Naive thymus-derived CD4-positive, alpha-beta T cell (primary cell): ENCODE measurements at places on chromosomes 13 and 19. TPM values are rescaled to one million over a fixed set of nuclear protein-coding genes. Genes with fewer than 3 reads are reported as not detected.

THSD8 gene
- 18.9 and 21.1 TPM in 2 replicates for total RNA-seq

PLD3 gene
- total RNA-seq, result 137 TPM

APOE gene
- total RNA-seq, result 7.9 TPM

KLC3 gene
- total RNA-seq, result not detected in 2 replicates

CACNA1A gene
- total RNA-seq, result 1.1 TPM

CYP4F22 gene
- 0.27 and 0.31 TPM in 2 replicates for total RNA-seq

GAS6 gene
- total RNA-seq, result 2.7 TPM

DNA sequence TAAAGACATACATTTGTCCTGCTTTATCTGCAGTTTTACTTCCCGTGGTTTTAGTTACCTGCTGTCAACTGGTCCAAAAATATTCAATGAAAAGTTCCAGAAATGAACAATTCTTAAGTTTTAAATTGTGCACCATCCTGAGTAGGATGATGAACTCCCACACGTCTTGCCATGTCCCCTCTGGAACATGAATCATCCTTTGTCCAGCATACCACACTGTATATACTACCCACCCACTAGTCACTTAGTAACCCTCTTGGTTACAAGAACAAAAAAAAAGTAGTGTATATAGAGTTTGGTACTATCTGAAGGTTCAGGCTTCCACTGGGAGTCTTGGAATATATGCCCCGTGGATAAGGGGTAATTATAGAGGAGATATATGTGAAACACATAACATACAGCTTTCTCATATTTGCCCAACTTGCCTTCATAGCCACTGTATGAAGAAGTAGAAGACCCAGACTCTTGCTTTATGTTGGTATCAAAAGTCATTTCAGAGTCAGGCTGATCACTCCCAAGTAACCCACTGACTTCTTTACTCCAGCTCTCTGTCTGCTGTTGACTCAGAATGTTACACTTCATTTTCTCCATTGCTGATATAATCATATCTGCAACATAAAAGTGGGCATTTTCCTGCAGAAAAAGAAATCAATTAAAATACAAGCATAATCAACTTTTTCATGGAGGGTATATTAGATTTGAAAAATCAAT lies 19.3 kb downstream of the RUBCNL start:
- no peaks in the 10 kb centered on the region for H3K27me3 ChIP-seq
- H3K27ac ChIP-seq, result no peak overlapping the region
- H3K4me3 ChIP-seq, result no peak overlapping the region
- DNase-seq, result no peak

GRCh38 chr19:17555929-17556813 lies 722 bp downstream of the COLGALT1 start:
- peak overlapping the region; percentile 81 for H3K4me3 ChIP-seq
- peak overlapping the region; percentile 76 for H3K27ac ChIP-seq
- peaks cover 25% of the 10 kb centered on the region for H3K36me3 ChIP-seq
- peaks cover 16% of the 10 kb centered on the region for H3K4me1 ChIP-seq
- H3K27me3 ChIP-seq, result no peaks in the 10 kb centered on the region

- no peaks in the 10 kb centered on the region for H3K27me3 ChIP-seq
- no peak overlapping the region for H3K4me3 ChIP-seq
- H3K27ac ChIP-seq, result no peak overlapping the region
- DNase-seq, result no peak
- H3K36me3 ChIP-seq, result peaks cover 39% of the 10 kb centered on the region
These were observed 1.0 kb upstream of the TM6SF2 start for GRCh38 chr19:19274146-19274545.

GRCh38 chr13:46324976-46325375 lies 62.1 kb downstream of the RUBCNL start:
- H3K36me3 ChIP-seq, result no peaks in the 10 kb centered on the region
- H3K27me3 ChIP-seq, result no peaks in the 10 kb centered on the region
- no peak overlapping the region for H3K27ac ChIP-seq
- no peak for DNase-seq

DNA sequence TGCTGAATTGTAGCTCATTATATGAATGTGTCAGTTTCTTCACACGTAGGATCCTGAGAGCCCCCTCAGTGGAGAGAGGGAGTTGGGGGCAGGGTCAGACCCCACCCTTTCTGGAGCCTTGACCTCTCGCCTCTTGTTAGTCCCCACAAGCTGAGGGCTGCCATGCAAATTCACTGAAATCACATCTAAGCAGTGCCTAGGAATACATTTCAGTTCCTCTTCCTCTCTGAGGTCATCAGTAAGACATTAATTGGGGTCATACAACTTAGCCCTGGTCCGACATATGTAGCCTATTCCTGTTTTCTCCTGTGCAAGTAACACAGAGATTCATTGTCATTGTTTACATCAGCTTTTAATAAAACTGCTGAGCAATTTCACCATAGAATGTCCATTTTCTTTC lies 30.0 kb downstream of the MYO9B start:
- no peak for DNase-seq
- peaks cover 21% of the 10 kb centered on the region for H3K36me3 ChIP-seq
- no peak overlapping the region for H3K27ac ChIP-seq
- peaks cover 8% of the 10 kb centered on the region for H3K4me1 ChIP-seq
- no peak overlapping the region for H3K4me3 ChIP-seq
- H3K27me3 ChIP-seq, result no peaks in the 10 kb centered on the region

GRCh38 chr19:30084390-30084819 lies 142.4 kb downstream of the URI1 start:
- no peaks in the 10 kb centered on the region for H3K4me1 ChIP-seq
- H3K36me3 ChIP-seq, result no peaks in the 10 kb centered on the region
- H3K27me3 ChIP-seq, result no peaks in the 10 kb centered on the region
- DNase-seq, result no peak

DNA sequence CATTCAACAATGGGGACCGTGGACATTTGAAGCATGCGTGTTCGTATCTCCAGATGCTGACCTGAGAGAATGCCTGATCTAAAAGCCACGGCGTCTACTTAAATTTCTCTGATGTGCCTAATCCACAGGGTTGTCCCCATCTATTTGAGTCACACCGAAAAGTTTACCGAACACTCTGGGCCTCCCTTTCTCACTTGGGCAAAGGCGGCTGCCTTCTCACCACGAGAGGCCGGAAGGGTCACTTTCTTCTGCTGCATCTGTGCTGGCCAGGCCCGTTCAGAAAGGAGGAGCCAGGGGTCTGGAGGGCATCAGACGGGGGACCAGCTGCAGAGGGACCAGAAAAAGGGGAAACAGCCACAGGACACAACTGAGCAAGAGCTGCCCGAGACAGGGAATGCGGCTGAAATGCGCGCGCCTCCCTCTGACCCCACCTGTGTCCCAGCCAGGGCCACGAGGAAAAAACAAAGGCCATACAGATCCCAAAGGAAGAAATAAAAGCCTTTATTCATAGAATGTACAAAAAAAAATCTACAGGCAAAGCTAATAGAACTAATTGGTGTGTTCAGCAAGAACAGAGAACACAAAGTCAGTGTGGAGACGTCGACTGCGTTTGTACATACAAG lies 71.3 kb upstream of the C13orf46 start:
- H3K4me1 ChIP-seq, result peaks cover 19% of the 10 kb centered on the region
- no peak for DNase-seq
- H3K4me3 ChIP-seq, result no peak overlapping the region
- H3K27ac ChIP-seq, result no peak overlapping the region
- peaks cover 72% of the 10 kb centered on the region for H3K36me3 ChIP-seq

DNA sequence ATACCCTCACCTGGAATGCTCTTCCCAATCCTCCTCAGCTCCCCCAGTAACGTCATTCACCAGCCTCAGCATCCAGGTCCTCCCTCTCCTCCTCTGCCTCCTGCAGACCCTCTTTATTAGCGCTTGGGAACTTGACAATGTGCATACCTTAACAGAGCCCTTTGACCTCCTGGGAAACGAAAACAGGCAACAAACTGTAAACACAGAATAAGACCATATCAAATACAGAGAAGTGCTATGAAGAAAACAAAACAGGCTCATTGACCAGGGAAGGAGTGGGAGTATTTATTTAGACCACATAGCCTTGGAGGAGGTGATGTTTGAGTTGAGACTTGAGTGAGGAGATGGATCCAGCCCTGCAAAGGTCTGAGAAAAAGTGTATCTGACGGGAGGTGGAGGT lies 107.9 kb upstream of the SLC7A1 start:
- H3K4me1 ChIP-seq, result no peaks in the 10 kb centered on the region
- H3K27me3 ChIP-seq, result no peaks in the 10 kb centered on the region
- DNase-seq, result no peak
- H3K4me3 ChIP-seq, result no peak overlapping the region
- no peaks in the 10 kb centered on the region for H3K36me3 ChIP-seq
- no peak overlapping the region for H3K27ac ChIP-seq
